ENCODE measurements at places on chromosomes 2 and 18.

GRCh38 chr18:13775058-13775457 is 48.6 kb downstream of the RNMT start:
- no peak for DNase-seq

- DNase-seq: no peak
These were observed 69.3 kb upstream of the BZW1 start for GRCh38 chr2:200742426-200742825.

- no peak for DNase-seq
These were observed 73.0 kb downstream of the ARL4C start for GRCh38 chr2:234423884-234424283.

GRCh38 chr2:45439788-45440773 is 171.0 kb downstream of the SRBD1 start:
- no peak for DNase-seq

GRCh38 chr2:858646-859045 is 92.0 kb upstream of the SNTG2 start:
- DNase-seq: no peak

Measured in activated T-cell treated with anti-CD3 and anti-CD28 coated beads for 48 hours (primary cell).